ENCODE measurements at places on chromosomes 6 and 20.

DNA sequence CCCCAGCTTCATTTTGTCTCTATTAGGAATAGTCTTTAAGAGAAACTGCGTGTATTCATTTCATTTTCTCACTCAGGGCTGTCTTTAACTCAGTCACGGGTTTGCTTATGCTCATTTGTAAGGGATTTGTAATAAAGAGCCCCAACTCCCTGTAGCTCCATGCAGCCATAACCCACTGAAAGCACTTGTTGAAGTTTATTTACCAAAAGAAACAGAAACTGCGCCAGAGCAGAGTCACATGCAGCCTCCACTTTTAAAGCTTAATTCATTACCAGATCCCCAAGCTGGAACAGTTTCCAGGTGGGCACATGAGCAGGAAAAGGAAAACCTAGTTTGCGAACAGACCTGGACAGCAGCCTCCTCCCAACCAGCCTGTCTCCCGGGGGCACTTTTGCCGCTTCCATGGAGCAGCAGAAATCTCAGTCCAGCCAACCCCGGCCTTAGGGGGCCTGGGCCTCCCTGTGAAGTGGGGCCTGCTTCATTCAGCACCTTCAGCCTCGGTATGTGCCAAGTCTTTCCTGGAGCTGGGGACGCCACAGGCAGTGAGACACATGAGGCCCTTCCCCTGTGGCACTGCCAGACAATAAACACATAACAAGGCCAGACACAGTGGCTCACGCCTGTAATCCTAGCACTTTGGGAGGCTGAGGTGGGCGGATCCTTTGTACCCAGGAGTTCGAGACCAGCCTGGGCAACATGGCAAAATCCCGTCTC lies 4.5 kb downstream of the BCAS4 start:
- no peak for DNase-seq

- DNase-seq = no peak
Observed at GRCh38 chr20:57290178-57290484, 23.7 kb upstream of the BMP7 start.

DNA sequence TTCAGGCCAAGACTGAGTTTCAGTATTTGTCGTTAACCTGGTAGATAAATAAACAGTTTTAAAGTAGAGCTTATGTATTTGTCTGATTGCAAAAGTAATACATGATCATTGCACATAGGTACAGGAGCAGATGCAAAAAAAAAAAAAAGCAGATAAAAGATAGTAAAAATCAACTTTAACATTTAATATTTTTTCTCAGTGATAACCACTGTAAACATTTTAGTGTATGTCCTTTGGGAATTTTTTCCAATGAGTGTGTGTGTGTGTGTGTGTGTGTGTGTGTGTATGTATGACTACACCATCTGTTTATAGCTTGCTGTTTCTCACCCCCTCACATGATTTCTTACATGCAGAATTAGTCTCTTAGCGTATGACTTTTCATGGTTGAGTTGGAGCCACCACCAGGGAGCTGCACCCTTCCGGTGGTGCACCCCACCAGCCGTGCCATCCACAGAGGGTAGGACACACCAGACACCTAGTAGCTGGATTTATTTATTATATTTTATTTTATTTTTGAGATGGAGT lies 26.3 kb downstream of the WRNIP1 start:
- DNase-seq = no peak

DNA sequence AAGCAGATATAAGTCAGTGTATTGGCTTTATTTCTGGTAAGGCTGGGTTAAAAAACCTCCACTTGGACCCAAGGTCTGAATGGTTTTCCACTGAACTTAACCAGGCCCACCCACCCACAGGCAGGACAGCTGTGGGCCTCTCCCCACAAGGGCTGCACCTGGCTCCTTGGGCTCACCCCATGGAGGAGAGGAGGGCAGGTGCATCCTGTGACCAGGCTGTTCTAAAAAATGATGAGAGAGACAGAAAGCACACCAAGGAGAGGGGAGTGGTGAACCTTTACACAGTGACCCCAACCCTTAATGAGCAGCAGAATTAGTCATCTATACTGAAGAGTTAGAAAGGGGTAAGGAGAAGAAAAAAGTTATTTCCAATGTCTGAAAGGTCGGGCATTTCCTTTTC lies 34.5 kb upstream of the DUSP22 start:
- no peak for DNase-seq

- no peak for DNase-seq
Observed at GRCh38 chr20:47765691-47766594, 19.3 kb downstream of the SULF2 start.

GRCh38 chr20:11585752-11586352 lies 331.8 kb upstream of the BTBD3 start:
- DNase-seq = peak; percentile 13

GRCh38 chr20:24498641-24499040 lies 29.2 kb downstream of the SYNDIG1 start:
- no peak for DNase-seq

DNA sequence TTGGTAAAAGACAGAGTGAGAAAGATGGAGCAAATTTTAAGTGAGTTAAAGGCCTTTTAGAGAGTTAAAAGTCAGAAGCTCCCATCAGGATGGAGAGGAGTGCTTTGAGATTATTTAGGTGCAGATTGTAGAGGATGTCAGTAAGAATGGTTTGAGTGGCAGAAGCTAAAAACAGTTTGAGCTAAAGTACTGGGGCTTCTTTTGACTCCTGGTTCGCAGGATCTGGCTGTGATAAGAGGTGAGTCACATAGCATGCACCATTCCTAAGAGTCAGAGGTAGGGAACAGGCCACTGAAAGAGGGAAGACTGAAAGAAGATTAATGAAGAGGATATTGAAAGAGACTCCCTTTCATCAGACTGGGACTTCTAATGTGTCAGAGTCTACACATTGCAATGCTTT lies 1047.9 kb upstream of the MAP3K7 start:
- no peak for DNase-seq

- DNase-seq = no peak
Observed at GRCh38 chr20:64228086-64228653, 27.4 kb upstream of the PCMTD2 start.

GRCh38 chr6:37583261-37583660 lies 83.6 kb upstream of the CCDC167 start:
- no peak for DNase-seq

DNA sequence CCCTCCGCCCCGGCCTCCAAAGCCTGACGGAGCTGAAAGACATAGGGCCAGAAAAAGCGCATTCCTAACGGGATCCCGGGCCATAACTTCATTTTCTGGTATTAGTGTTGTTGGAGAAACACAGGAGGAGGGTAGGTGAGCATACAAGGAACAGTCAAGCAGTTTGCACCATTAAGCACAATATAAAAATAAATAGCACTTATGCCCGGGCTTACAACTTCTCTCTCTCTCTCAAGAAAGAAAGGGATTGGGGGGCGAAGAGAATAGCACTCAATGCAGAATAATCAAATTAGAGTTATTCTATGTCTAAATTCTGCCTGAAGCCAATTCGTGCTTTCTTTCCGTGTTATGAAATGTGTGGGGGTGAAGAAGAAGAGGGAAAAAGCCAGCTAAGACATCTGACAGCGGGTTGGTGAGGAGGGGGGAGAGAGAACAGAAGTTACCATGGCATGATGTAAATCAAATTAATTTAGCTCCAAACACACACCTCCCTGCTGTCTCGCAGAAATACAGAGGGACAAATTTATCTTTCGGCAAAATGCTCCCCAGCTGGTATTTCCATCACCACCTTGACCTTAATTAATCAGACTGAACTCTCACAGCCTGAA lies 508 bp upstream of the METTL24 start:
- DNase-seq = no peak

DNA sequence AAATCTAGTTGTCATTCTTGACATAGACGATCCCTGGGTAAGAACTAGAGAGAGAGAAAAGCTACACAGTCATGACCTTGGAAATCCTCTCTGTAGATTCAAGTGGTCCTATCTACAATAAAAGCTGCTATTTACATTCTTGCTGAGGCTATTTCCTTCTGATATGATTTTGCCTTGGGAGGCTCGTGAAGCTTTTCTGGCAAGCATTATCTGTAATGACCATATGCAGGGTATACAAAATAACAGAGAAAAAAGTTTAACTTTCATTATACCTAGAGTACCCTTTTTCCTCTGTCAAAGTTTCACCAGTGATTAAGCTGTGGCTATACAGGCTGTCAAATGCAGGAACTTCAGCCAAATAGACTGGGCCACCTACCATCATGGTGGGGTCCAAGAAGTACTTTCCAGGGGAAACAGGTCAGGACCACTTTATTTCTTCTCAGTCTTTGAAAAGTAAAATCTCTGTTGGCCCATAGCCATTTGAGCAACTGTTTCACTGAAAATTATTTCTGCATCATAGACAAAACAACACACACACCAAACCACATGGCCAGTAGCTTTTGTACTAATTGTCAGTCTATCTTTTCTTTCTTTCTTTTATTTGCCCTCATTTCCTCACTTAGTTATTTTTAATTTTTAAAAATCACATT lies 677.0 kb upstream of the ID4 start:
- DNase-seq = no peak

Measured in NCI-H2029 treated with DMSO at 0.1 percent for 48 hours (cell line).